CD4-positive, alpha-beta T cell (primary cell): ENCODE measurements at places on chromosomes 13 and 19.

DNA sequence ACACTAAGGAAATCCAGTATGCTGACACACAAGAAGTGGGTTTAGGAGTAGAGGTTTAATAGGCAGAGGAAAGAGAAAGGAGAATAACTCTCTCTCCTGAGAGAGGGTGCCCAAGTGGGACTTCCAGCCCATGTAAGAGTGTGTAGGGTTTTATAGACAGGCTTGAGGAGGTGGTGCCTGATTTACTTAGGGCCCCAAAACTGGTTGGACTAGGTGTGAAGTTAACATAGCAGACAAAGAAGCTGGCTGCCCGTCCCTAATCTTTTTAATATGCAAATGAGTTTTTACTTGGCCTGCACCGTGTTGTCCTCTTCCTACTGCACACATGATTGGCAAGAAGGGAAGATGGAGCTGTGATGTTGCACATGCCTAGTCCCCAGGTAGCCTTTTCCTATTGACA lies 752.5 kb upstream of the SLITRK5 start:
- DNase-seq: no peak

GRCh38 chr19:52296400-52296772 lies 583 bp upstream of the ZNF480 start:
- no peak for DNase-seq

DNA sequence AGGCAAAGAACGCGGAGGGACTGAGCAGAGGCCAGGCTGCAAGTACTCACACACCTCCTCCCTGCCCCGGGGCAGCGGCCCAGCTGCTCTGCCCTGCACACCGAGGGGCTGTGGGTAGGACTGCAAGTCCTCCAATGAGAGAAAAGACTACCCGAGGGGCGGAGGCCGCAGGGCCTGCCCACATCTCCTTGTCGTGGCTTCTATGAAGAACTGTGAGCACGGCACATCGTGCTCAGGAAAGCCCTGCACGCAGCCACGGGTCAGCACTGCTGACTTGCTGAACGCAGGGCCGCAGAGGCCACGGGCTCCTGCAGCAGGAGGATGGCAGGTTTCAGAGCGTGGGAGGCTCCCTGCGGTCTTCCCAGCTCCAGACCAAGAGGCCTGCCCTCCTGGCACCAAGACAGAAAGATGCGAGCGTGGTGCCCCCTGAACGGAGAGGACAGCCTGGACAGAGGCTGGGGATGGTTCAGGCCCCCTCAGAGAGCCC lies 37.4 kb downstream of the CEBPG start:
- no peak for DNase-seq

DNA sequence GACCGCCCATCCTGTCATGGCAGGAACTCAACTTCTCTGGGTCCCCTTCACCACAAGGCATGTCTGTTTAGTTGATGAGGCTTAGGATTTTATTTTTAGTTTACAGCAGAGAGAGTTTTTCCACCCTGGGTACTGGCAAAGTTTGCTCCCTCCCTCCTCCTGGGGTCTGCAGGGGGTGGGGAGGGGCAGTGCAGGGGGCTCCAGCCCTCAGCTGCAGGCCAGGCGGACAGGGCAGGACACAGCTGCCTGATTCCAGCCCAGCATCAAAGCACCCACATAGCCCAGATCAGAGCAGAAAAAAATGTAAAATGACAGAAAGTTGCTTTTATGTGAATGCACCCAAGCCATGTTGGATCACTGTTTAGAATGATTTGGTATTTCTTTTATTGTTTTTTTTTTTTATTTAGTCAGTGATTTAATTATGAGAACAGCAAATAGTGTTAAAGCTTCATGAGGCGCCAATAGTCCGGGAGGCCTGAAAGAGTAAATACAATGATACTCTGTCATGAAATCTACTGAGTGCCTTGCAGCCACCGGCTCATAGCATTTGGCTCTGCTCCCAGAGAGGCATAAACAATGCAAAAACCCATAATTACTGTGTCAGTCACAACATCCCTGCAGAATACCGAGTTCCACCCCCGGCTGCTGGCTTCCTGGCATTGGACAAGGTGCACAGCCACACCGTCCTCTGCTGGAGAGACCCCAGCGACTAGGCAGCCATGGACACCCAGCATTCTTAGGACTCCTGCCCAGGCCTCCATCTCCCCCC lies 923.5 kb downstream of the UQCRFS1 start:
- DNase-seq: no peak

- no peak for DNase-seq
These were observed 6.6 kb downstream of the ZNF766 start for GRCh38 chr19:52275988-52276387.

DNA sequence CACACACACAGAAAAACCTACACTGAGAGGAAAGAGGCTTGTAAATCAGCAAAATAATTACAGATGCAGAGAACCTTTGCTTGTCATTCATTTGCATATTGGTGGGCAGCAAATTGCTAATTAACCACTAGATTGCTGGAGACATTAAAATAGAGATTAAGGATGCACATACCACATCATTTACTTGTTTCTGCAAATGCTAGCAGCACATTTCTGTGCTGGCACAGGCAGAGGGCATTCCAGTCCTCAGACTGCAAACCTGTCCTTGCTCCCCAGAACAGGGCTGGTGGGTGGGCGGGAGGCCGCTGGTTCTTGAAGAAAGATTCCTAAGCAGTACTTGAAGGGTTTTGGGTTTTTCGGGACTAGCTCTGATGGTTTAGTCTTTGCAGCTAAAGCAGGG lies 941 bp upstream of the SIAH3 start:
- no peak for DNase-seq

DNA sequence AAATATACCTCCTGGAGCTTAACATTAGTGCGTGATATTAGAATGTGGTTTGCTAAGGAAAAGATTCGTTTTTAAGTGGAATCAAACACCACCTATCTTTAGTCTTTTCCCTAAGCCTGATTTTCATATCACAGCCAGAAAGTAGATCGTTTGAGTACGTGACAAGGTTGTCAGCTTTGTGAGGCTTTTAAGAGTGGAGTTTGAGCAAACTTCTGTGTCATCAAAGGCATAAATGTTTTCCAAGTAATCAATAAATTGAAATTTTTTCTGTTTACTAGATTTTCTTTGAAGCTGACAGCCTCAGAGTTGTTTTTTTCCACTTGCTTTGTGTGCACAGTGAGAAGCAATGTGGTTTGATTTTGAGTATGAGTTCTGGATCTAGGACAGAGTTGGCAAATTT lies 6.5 kb upstream of the ZNF331 start:
- DNase-seq: no peak

DNA sequence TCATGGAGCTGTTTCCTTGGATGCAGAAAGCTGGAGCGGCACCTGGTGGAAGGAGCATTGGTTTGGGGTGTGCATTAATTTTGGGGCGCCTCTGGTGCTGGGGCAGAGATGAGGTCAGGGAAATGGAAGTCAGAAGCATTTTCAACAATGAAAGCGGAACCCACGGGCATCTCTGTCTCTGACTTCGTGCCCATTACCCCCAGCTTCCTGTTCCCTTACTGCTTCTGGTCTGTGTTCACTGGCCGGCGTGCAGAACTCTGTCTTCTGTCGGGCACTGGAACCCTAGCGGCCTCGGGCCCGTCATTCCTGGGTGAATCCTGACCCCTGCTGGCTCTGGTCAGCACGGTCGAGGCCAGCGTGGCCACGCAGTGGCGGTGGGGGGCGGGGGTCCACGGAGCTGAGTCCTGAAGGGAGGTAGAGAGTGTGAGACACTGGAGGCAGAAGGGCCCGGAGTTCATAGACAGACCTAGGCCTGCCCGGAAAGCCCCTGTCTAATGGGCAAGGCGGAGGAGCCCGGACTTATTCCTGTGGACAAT lies 7.9 kb upstream of the LINGO3 start:
- no peak for DNase-seq

DNA sequence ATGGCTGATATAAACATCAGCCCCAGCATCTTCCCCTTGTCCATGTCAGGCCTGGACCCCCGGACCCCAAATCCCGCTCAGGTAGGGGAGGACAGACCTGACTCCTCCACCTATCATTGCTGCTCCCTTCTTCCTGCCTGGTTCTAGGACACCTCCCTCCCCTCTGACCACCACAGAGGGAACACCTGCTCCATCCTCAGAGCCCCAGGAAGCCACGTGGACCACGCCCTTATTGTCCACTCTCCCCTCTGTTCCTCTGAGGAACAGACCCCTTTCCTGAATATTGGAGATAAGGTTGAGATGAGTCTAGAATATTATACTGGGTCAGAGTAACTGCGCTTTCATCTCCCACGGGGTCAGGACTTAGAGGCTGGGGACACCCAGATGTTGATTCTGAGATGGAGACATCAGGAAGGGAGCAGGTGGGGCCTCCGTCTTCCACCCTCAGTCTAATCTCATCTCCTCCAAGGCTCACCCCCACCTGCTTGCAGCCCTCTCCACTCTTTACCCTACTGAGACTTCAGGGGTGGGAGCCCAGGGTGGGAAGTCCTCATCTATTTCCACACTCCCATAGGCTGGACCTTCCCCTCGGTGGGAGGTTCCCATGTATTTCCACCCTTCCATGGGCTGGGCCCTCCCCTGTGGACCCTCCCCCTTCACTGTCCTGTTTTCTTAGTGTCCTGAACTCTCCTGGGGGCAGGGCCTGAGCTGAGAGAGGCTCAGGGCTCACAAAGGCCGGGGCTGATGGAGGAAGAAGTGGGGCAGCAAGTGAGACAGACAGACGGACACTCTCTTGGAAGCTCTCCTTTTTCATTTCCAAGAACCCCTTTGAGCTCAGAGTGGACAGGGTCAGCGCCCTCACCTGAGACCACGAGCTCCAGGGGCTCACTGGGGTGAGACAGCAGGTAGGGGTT lies 2.7 kb downstream of the LILRA4 start:
- no peak for DNase-seq

DNA sequence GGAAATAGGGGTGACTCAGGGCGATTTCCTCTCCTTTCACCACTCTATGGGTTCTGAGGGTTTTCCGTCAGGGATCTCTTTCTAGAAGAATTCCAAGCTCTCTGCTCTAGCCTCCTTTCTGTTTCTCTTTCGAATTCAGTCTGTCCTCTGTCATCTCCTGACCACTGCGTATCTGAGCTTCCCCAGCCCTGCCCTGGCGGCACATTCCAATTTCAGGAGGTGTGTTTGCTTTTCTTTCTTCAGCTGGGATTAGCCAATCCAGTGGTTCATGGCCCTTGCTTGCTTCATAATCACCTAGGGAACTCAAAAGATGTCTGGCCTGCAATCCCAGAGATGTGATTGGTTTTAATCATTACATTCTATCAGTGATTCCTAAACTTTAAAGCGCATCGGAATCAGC lies 9.4 kb downstream of the IFNL2 start:
- DNase-seq: no peak

GRCh38 chr13:99144306-99144705 lies 56.3 kb upstream of the UBAC2 start:
- DNase-seq: no peak

DNA sequence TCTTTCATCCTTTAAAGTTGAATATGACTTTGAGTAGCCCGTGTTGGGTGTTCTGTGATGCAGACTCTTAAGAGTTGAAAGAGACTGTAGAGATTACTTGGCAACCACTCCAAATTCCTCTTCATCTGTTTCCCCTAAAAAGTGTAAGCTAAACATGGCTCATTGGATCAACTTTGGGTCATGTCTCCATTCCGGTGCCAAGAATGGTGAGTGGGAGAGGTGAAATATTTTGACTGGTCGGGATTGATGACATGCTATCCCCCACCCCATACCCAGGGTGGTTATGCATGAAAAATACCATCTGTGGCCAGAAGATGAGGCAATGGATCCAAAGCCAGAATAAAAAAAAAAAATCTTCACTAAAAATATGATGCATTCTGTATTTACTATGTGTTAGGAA lies 281.3 kb upstream of the SOX21 start:
- DNase-seq: no peak

GRCh38 chr13:20489185-20489820 lies 36.4 kb downstream of the CRYL1 start:
- no peak for DNase-seq

DNA sequence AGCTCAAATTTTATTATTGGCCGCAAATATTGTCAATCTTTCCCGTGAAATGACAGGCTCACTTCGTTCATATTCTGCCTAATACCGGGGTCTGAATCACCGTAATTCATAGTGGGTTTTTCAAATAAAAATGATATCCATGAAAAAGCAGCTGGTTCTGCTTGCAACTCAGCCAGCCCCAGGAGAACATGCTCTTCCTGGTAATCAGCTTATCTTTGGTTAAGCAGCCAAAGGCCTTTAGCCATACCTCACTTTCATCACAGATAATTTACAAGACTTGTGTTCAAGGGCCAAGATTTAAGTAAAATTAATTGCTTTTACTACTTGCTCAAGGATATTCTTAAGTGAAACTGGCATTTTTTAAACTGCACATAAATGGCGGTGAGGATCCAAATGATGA lies 22.5 kb downstream of the RNASEH2B start:
- no peak for DNase-seq

DNA sequence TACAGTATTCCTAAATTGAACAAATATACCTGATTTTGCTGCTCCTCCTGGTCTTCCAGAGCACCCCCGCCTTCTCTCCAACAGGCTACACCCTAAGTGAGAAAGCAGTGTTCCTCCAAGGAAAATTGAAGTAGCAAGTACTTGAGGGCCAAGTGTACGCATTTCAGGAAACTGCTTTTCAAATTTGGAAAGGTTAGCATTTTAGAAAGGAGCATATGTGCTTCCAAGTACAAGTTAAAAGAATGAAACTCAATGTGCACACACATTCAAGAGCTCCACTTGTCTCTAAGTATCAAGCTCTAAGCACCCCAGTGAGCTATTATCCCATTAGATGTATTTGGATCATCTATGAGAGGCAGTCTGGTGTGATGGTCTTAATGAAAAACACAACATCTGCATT lies 25.8 kb downstream of the LHFPL6 start:
- no peak for DNase-seq

GRCh38 chr13:48950501-48950875 lies 25.2 kb upstream of the FNDC3A start:
- DNase-seq: no peak

DNA sequence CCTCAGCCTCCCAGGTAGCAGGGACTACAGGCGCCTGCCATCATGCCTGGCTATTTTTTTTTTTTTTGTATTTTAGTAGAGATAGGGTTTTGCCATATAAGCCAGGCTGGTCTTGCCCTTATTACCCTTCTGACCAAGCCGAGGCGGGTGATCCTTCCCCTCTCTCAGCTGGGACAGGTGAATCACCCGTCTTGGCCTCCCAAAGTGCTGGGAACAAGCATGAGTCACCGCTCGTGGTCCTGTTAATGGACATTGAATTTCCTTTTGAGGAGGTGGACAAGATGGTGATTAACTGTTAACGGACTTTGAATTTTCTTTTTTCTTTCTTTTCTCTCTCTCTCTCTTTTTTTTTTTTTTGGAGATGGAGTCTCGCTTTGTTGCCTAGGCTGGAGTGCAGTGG lies 10.6 kb downstream of the CD70 start:
- no peak for DNase-seq

GRCh38 chr19:9650345-9650744 lies 24.6 kb downstream of the ZNF562 start:
- no peak for DNase-seq
